ENCODE measurements at places on chromosomes 7 and 10.

DNA sequence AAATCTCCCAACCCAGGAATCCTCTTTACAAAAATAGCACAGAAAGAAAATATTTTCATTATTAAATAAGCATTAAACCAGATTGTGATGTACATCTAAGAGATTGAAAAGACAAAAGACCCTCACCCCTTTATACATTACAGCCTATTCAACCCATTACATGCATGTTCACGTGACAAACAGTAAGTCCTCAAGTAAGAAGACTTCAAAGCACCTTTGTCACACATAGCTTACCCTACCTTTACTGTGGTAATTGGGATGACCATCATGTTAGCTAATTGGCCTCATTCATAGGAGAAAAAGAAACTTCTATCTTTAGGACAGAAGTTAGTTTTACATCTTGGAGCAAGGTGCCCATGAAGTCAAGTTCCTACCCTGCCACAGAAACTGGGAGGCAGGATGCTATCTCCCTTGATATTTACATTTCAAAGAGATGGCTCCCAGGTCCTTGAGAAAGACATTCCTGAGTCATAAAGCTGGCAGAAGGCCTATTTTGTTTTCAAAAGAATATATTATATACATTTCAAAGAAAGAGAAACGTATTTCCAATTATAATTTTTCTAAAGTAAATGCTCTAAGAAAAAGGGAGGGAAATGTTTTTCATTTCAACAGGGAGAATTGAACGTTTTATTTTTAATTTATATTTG, 48.1 kb downstream of the GNAI1 start:
- DNase-seq: no peak

DNA sequence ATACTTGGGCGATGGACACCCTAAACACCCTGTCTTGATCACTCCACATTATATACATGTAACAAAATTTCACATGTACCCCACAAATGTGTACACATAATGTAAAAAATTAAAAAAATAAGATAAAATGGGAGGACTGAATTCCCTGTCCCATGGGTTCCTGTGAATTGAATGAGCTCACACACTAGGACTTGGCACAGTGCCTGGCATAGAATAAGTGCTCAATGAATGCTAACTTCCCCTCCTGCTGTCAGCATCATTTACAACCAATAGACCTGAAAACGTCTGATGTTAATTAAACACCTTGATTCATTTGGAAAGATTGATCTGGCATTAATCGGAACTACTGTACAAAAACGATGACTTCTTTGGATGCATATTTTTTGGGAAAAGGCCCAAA, 117.3 kb upstream of the ZNF438 start:
- no peak for DNase-seq

- DNase-seq: no peak
Measured at GRCh38 chr7:157411580-157411979, 74.8 kb downstream of the DNAJB6 start.

GRCh38 chr7:157010588-157011332, at the start of gene MNX1:
Gene MNX1 (minus strand): TSS chr7:157010663. CDS start chr7:157010350, 313 bp downstream.
- no peak for DNase-seq

DNA sequence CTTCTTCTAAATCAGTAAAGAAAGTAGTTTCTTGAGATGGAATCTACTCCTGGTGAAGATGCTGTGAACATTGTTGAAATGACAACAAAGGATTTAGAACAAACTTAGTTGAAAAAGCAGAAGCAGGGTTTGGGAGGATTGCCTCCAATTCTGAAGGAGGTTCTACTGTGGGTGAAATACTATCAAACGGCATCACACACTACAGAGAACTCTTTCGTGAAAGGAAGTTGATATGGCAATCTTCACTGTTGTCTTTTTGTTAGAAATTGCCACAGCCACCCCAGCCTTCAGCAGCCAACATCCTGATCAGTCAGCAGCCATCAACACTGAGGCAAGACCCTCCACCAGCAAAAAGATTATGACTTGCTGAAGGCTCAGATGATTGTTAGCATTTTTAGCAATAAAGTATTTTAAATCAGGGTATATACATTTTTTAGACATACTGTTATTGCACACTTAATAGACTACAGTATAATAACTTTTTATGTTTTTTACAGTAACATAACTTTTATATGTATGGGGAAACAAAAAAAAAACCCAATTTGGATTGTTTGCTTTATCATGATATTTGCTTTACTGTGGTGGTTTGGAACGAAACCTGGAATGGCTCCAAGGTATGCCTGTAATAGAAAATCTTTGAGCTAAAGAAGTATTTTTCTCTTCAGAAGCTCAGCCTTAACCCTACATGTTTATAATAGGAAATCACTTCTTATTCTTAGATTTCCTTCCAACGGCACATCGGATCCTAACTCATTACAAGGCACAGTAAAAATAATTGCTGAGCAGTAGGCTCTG, 257.3 kb downstream of the LRMDA start:
- no peak for DNase-seq

DNA sequence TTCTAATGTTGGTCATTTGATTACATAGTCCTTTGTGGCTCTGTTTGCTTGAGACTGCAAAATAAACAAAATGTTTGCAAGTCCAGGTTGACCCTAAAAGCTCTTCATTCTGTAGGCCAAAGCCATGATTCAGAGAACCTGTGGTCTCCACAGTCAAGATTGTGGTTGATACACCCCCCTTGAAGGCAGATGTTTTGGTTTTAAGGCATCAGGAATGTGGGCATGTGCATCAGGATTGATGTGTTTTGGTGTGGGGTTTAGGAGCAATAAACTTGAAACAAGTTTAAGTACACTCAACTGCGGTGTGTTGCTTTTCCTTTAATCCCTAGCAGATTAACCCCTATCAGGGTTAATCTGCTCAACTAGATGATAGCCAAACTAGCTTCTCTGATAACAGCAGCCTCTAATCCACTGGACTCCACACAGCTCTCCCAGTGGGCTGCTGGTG, 379.1 kb upstream of the GALNT17 start:
- no peak for DNase-seq

GRCh38 chr7:80070391-80070790, 64.2 kb upstream of the GNAI1 start:
- DNase-seq: no peak

DNA sequence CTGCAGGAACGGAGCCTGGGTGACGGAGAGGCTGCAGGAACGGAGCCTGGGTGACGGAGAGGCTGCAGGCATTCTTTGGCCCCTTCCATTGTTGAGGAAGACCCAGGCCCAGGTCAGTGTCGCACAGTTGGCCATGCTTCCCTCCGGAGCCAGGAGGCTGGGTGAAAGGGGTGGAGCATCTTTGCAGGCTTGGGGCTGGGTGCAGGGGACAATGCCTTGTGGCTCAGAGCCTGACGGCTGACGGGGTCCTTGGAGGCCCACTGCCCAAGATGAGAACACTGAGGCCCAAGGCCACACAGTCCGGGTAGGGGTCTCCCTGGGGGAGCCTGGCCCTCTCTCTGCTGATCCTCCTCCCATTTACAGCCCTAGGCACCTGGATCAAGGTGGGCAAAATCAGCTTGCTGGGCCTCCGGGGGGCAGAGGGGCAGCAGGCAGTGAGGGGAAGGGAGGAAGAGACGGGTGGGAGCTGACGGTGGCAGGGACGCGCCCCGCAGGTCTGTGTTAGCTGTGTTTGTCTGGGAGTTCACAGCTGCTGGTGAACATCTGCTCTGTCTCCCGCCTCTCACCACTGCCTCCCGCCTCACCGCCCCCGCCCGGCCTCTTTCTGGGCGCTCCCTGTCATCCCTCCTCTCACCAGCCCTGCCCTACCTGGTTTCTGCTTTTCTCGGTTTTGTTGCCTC, 30.6 kb upstream of the PCBD1 start:
- no peak for DNase-seq

DNA sequence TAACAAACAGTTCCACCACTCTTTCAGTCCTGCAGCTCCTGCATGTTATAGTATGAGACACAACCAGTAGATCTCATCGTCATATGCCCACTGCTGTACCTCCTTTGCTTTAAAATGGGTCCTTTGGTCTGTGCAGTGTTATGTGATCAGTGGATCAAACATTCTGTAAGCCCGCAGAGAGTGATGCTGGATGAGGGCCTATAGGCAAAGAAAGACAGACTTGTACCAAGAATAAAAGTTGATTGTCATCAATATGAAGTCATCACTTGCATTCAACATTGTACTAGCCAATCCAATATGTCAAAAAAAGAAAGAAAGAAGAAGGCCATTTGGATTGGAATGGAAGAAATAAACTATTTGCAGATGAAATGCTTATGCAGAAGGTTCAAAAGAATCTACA, 79.8 kb upstream of the PHYHIPL start:
- no peak for DNase-seq

DNA sequence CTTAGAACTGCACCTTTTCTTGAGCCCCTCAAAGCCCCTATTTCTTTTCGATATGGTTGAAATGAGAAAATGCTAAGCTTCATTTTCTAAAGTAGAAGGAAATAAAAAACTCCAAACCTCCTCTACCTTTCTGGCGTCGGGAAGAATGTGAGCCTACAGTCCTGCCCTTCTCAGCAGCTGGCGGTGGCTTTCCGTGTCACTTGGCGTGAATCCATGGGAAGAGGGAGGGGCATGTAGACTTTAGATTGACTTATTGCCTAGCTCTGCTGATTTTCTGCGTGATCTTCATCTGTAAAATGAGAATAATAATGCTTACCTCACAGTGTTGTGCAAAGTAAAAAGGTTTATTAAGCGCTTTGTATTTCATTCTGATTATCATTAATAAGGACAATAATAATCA, 35.0 kb downstream of the PRR15 start:
- no peak for DNase-seq

- no peak for DNase-seq
Measured at GRCh38 chr10:1114315-1114714, 58.1 kb downstream of the WDR37 start.

- no peak for DNase-seq
Measured at GRCh38 chr7:25840209-25840792, 311.7 kb upstream of the NFE2L3 start.

GRCh38 chr7:129212596-129212995, 12.2 kb upstream of the AHCYL2 start:
- DNase-seq: no peak

DNA sequence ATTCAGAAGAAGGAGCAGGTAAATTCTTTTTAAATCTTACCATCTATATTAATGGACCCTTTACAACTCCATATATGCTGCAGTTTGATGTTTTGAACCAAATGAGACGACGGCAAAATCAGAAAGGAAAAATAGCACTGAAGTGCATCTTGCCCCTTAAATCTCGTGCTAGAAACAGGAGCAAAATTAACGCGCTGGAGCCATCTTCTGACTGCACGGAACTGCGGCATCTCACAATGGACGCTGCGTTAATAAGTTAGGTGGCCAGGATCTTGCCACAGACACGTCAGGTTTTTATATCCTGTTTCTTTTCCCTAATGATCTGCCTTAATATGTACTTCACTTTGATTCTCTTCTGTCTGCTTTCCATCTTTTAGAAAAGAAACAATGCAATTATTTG, 354.5 kb downstream of the TFEC start:
- DNase-seq: no peak

DNA sequence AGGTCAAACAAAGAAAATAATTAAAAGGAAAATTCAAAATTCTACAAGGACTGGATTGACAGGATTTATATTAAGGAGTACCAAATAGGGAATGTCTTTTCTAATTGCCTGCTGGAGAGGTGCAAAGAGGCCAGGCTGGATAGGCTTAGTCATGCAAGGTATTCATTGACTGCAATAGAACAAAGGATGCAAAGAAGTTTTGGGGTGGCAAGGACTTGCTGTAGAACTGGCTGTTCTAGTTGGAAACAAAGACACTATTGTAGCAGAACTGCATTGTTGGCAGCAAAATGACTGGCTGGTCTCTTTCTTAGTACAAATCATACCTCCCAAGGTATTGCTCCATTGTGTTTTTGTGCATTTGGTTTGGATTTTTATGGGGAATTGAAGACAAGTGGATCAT, 10.1 kb downstream of the ITGB8 start:
- DNase-seq: no peak

DNA sequence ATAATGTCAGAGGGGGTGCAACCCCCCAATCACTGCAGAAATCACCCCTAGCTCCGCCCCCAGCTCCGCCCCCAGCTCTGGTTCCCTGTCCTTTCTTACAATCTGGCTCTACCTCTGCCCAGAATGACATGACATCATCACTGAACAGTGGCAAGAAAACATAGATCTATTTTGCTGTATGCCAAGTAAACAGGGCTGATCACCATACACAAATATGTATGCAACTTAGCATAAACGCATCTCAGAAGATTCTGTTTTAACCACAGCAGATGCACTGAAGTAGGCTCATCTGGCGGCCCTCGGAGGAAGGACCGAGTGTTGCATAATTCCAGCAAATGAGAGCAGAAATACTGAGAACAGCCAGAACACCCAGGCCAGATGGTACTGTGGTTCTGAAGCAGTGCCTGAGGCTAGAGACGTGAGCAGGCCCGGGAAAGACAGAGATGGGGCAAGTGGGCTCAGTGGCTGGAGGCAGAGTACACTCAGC, 293.3 kb upstream of the KLF14 start:
- no peak for DNase-seq

GRCh38 chr7:7324698-7325097, 142.4 kb downstream of the C1GALT1 start:
- DNase-seq: no peak

DNA sequence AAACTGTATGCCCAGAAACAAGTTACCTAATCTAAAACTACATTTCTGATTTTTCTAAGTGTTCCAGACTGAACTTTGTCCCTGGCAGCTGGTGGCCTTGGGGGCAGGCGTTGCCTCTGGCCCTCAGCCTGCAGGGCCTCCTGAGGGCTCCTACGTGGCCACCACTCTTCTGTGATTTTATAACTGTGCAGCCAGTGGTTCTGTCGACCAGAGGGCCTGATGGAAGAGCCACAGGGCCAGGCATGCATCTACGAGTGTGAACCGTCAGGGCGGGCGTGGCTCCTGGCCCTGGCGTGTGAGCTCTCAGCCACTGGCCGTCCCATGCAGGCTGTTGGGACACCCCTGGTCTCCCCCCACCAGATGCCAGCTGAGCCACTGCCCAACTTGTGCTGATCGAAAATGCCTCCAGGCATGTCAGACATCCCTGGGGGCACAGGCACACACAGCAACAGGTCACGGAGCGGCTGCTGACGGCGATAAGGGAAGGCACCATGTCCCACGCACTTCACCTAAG, 173.4 kb downstream of the ZMYND11 start:
- no peak for DNase-seq

- no peak for DNase-seq
Measured at GRCh38 chr10:116260599-116260998, 12.4 kb downstream of the GFRA1 start.

DNA sequence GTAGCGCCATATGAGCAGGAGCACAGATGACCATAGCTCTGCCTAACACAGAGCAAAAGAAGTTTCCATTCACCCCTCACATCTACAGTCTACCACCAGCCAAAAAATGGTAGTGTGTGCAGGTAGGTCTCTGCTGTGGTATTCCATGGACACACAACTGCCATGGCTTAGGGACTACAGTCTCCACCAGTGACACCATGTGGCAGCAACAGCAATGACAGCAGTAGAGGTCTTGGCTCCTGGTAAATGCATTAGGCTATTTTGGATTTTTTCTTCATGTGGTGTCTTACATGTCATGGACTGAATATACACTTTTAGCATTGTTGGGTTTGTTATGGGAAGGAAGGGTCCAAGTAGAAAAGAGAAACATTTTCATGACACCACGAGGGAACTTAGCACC, 70.1 kb upstream of the CABCOCO1 start:
- no peak for DNase-seq

GRCh38 chr7:8719102-8719501, 285.7 kb downstream of the NXPH1 start:
- DNase-seq: no peak

Measured in bone marrow (tissue), 2 donors.